ENCODE measurements at places on chromosomes 3 and 15. TPM values are rescaled to one million over a fixed set of nuclear protein-coding genes. Genes with fewer than 3 reads are reported as not detected.

CELSR3 gene
- total RNA-seq, result 37.4 TPM

MRPS22 gene
- total RNA-seq, result 48.0 TPM

ASB14 gene
- 0.27 TPM for total RNA-seq

RBP2 gene
- not detected for total RNA-seq

THSD4 gene
- 4.6 TPM for total RNA-seq

USP50 gene
- total RNA-seq, result 1.2 TPM

RHOV gene
- total RNA-seq, result 4.3 TPM

CCR8 gene
- not detected for total RNA-seq

SNTN gene
- total RNA-seq, result not detected
